ENCODE measurements at places on chromosomes 1 and 21.

DNA sequence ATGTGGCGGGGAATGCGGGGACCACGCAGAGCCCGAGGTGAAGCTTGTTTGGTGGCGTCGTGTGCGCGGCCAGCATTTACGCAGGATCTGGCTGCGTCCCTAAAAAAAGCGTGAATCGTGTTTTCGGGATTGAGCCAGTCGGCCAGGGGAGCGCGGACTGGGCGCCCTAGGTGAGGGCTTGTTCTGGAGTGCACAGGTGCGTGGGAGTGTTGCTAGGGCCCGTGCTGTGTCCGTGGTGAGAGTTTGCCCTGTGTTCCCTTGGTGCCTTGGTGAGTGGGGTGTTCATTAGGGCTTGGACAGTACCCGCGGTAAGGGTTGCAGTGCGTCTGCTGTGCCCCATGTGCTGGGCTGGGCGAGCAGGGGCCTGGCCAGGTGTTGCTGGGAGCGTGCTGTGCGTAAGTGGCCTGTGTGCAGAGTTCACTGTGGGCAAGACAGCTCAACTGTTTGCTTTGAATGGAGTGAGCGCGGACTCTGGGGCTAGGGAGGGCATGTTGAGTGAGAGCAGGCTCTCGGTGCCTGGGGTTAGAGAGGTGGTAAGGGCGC is 673 bp downstream of the CD46 start:
- no peak for DNase-seq

- no peak for DNase-seq
Measured at GRCh38 chr1:42962641-42963377, 4.1 kb upstream of the SLC2A1 start.

- DNase-seq = no peak
Measured at GRCh38 chr1:6672558-6672957, 29.1 kb downstream of the DNAJC11 start.

- no peak for DNase-seq
Measured at GRCh38 chr21:41326414-41327080, 9.9 kb downstream of the FAM3B start.

- no peak for DNase-seq
Measured at GRCh38 chr1:224435318-224435763, 744 bp upstream of the WDR26 start.

DNA sequence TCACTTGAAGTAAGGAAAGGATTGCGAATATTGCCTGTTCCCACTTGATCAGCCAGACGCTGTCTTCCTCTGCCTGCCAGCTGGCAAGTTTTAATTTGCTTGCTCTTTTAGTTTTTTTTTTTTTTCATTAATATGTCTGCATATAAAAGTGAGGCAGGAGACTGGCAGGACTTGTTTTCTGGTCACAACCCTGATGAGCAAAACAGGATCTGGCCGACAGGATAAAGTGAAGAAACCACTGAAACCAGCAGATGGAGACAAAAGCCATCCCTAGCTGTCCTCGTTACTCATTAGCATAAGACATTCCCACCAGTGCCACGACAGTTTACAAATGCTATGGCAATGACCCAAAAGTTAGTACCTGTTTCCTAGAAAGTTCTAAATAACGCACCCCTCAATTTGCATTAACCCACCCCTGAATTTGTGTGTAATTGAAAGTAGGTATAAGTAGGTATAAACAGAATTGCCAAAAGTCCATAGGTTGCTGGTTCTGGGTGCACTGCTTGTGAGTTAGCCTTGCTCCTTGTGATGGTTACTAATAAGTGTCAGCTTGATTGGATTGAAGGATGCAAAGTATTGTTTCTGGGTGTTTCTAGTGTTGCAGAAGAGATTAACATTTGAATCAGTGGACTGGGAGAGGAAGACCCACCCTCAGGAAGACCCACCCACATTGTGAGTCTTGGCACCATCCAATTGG is 60.8 kb downstream of the ZNF684 start:
- DNase-seq = no peak

GRCh38 chr1:93800856-93801255 is 78.2 kb downstream of the DNTTIP2 start:
- DNase-seq = no peak

DNA sequence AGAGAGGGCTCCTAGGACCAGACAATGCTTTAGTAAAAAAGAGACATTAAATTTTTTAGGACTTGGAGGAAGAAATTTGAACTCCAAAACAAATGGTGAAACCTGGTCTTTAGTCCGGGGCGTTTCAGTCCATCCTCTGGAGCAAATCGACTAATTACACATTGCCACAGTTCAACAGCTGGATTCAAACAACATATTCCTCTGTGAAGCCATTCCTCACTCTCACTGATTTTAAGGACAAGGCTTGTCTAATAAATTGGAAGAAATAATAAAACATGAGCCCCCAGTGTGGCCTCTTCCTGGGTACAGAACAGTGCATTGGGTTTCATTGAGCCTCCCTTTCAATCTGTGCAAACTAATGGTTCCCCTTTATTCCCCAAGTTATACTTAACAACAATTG is 165.1 kb downstream of the UCK2 start:
- DNase-seq = no peak

DNA sequence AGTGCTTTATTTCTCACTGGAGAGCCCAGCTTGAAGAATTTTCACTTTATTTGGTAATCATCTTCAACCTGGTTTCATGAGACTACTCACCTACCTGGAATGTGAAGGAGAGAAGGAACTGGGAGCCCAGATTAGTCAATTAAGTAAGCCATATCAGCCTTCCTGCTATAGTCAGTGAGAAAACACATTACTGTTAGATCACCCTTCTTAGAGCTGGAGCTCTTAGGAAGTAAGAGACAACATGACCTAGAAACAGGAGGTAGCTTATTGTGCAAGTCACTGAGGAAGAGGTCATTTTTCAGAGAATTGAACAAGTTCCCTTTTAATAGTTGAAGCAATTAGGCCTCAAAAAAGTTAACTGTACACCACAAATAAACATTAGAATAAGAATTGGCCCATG is 49.2 kb upstream of the TEKT2 start:
- DNase-seq = no peak

DNA sequence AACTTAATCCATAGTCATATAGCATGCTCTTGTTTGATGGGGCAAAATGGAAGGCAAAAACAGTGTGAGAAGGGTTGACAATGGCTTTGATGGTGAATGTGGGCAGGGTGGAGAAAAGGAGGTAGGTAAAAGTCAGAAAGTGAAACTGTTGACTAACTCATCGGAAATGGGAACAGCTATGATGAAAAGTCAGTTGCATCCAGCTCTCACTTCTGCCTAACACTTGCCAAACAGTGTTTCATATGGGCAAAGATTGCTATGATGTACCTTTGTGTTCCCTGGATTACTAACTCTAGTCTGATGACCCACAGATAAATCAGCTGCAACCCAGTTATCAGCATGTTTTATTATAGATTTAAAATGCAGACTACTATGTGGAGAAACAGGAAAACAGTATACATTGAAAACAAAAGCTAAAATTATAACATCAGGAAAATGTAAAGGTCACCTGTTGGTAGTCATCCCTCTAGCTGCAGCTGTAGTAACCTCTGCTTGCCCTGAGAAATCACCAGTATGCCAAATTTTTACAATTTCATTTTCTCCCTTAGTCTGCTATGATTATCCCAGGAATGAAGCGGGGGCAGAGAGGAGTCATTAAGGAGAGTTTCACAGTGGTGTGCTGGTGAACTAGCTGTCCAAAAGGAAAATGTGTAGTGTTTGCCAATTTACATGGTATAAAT is 11.7 kb downstream of the TNFSF18 start:
- no peak for DNase-seq

DNA sequence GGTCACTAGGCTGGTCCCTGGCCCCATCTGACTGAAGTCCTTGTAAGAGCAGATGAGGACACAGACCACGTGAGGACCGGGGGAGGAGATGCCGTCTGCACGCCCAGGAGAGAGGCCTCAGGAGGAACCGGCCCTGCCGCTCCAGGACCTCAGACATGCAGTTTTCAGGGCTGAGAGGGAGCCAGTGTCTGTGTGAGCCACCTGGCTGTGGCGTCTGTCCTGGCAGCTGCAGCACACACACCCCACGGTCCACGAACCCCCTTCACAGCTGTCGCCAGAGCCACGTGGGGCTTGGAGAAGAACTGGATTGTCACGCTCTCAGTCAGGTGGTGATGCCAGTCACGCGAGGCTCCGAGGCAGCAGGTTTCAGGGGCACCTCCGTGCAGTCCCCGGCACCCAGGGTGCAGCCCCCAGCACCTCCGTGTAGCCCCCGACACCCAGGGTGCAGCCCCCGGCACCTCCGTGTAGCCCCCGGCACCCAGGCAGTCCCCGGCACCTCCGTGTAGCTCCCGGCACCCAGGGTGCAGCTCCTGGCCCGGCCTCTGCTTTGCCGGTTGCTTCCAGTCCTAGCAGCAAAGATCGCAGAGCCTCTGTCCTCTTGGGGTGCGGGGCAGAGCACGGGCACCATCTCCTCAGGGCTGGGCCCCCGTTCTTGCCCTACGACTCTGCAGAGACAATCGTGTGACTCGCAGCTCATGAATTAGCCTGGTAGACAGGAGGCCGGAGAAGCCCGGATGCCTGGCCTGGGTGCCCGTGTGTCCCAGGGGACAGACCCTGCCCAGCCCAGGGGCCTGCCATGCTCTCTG is 19.0 kb upstream of the SUMO3 start:
- no peak for DNase-seq

DNA sequence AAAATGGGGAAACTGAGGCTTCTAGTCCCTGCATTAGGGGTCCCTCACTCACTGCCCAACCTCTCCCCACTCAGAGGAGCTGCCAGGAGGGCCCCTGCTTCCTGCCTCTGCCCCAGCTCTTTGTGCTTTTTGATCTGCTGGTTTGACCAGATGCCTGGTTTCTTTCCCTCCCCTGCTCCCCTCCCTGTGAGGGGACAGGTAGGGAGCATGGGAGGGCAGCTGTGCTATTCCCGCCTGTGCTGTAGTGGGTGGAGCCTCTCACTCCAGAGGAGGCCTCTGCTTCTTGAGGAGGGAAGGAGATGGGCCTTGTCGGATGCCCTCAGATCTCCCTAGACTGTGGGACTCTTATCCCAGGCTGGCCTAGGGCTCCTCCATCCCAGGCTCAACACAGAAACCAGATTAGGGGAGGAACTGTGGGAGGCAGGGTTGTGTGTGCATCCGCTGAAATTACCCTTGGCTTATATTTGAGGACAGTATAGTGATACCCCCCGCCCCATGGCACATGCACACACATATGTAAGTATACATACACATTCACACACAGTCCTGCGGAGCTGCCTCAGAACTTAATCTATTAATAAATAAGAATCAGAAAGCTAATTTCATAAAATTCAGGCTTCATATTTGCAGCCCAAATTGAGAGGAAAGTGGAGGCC is 4.6 kb downstream of the BOLA1 start:
- DNase-seq = no peak

GRCh38 chr1:147794570-147794969 is 34.2 kb upstream of the GJA5 start:
- DNase-seq = no peak

GRCh38 chr1:10638559-10639005 is 157.9 kb downstream of the CASZ1 start:
- DNase-seq = no peak

- no peak for DNase-seq
Measured at GRCh38 chr1:226643177-226643576, 94.6 kb downstream of the STUM start.

DNA sequence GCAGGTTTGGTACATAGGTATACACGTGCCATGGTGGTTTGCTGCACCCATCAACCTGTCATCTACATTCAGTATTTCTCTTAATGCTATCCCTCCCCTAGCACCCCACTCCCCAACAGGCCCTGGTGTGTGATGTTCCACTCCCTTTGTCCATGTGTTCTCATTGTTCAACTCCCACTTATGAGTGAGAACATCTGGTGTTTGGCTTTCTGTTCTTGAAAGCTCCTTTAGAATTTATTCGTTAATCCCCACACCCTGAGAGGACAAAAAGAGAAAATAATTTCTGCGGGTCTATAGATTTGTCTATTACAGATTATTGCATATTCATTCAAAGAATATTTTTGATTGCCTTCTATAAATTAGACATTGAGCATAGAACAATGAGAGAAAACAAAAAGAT is 455.5 kb downstream of the PLPP3 start:
- DNase-seq = no peak

GRCh38 chr1:113135460-113135859 is 62.5 kb downstream of the LRIG2 start:
- DNase-seq = no peak

DNA sequence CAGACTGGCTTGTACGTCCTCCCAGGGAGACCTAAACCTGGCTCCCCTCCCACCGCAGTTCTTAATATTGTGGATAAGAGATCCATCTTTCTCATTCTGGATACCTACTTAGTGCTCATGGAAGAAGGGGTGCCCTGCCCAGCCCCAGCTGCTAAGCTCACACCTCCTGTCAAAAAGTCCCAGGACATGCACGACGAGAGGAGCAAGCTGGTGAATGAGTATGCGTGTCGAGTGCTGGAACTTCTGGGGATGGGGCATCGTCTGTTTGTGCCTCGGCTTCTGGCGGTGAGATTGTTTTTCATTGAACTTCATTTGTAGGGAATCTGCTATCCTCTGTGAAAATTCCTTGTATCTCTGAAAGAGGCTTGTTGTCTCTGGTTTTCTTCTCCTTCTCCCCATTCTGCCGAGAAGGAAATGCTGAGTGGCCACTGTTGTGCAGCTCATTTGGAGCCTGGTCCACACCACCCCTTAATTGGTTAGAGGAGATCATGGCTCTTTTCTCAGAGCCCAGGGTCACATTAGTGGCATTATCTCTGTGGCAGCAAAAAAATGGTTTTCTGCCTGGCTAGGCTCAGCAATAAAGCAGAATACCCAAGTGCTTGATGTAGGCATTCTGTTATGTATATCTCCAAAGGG is 199.4 kb upstream of the CACYBP start:
- no peak for DNase-seq
